ENCODE measurements at places on chromosomes 7 and 10.

- no peak for DNase-seq
Measured at GRCh38 chr10:129101232-129101980, 365.6 kb upstream of the MGMT start.

- DNase-seq, result no peak
Measured at GRCh38 chr7:29249383-29249750, 54.8 kb downstream of the CHN2 start.

GRCh38 chr10:22669163-22669711 lies 45.1 kb downstream of the PIP4K2A start:
- DNase-seq, result peak; percentile 68

DNA sequence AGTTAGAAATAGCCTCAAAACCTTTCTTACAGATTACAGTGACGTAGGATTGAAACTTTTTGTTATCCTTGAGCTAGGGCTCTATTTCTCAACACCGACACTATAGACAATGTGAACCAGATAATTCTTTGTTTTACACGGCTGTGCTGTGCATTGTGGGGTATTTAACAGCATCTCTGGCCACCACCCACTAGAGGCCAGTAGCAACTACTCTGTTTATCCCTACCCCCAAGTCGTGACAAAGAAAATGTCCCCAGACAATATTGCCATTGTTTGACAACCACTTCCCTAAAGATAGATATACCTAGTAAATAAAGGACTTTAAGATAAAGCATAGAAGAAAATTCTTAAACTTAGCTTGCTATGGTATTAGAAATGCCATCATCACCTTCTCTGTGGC lies 359.6 kb downstream of the ARL4A start:
- DNase-seq, result no peak

DNA sequence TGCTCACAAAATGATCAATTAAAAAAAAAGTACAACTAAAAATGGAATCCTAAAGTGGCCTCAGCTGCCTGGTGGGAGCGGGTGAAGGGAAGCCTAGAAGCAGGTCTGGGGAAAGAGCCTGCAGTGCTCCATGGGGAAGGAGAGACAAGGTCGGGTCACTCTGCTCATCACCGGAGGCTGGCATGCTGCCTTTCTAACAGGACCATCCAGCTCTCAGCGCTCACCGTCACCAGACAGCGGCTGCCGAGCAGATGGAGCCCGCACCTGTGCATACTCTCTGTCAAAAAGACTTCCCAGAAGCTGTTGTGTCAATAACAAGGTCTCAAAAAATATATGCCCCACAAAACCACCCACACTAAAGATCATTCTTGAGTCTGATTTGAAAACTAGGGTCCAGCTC lies 112.8 kb downstream of the BAMBI start:
- DNase-seq, result no peak

GRCh38 chr10:128062881-128063563 lies 63.2 kb downstream of the MKI67 start:
- DNase-seq, result peak; percentile 81

DNA sequence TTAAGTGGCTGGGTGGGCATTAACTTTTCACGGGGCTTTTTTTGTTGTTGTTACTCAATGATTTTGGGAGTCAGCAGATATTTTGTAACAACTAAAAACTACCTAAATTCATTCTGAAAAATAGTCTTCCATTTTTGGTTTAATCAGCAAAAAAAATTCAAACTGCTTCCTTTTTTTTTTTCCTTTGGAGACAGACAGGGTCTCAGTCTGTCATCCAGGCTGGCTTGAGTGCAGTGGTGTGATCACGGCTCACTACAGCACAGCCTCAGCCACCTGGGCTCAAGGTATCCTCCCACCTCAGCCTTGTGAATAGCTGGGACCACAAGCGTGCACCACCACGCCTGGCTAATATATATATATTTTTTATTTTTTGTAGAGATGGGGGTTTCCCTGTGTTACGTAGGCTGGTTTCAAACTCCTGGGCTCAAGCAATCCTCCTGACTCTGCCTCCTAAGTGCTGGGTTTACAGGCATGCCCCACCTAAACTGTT lies 36.5 kb downstream of the SKIDA1 start:
- no peak for DNase-seq

DNA sequence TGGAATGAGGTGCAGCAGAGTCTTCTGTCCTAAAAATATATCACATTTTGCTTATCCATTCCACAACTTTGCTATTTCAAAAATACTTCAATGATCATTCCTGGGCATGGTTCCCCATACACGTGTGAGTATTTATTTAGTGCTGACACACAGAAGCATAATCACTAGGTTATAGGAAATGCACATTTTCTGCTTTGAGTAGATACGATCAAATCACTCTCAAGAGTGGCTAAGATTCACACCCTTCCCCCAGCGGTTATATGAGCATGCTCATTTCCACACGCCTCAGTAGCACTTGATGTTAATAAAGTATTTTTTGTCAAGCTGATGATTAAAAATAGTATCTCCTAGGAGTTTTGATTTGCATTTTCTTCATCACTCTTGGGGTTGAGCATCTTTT lies 93.5 kb upstream of the LRRC4 start:
- peak; percentile 29 for DNase-seq

DNA sequence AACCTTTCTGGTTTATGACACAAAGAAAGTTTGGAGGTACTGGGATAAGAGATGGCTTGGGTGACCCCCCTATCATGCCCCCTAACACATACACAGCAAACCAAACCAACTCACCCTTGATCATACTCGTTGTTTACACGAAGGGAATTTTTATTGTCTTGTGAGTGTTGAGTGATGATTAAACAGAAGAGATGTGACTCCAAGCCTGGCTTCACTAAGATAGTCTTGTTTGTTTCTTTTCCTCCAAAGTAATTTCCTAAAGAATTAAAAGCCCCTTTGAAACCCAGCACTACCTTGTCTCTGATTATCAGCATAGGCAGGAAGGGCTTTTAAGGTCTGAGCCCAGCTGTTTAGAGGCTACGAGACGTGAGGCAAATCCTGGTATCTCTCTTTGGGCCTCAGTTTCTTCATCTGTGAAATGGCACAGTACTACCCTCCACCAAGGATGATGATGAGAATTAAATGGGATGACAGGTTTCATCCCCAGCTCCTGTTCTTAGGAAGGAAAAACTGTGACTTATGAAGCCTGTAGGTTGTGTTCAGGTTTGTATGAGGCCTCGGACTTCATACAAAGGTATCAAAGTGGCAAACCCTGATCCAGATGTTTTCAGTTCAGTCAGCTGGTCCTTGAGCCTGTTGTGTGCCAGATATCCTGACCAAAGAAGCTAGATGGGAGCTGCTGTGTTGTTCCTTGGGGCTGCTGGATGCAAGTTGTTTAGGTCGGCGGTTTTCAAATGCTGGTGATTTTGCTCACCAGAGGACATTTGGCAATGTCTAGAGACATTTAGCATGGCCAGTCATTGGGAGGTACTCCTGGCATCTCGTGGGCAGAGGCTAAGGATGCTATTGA lies 51.8 kb downstream of the TCF7L2 start:
- DNase-seq, result no peak

DNA sequence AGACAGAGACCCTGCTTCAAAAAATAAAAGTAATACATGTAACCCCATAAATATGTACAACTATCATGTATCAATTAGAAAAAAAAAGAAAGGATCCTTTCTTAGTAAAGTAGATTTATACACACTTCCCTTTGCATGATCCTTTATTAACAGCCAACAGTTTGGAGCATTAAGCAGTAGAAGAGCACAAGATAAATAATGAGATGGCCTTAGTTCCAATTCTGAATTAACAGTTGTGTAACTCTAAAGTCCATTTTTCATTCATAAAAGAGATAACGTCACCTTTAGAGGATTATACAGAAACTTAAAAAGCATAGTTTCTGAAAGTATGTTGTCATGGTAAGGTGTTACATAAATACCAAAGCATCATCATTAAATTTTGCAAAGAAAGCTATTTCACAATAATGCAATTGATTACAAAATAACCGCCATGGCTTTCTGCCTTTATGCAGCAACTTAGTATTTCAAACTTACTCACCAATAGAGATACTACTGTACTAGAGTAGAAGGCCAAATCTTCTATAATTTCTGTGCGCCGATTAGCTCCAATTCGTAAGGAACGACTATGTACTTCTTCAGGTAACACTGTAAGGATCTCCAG lies 40.3 kb downstream of the TNPO3 start:
- DNase-seq, result no peak

GRCh38 chr7:146773506-146773905 lies 656.9 kb downstream of the CNTNAP2 start:
- no peak for DNase-seq

- no peak for DNase-seq
Measured at GRCh38 chr7:95011146-95011928, 103.9 kb downstream of the PPP1R9A start.

- no peak for DNase-seq
Measured at GRCh38 chr7:152565731-152566130, 110.2 kb downstream of the XRCC2 start.

GRCh38 chr7:100191775-100192174 lies 14.1 kb downstream of the STAG3 start:
- DNase-seq, result no peak

DNA sequence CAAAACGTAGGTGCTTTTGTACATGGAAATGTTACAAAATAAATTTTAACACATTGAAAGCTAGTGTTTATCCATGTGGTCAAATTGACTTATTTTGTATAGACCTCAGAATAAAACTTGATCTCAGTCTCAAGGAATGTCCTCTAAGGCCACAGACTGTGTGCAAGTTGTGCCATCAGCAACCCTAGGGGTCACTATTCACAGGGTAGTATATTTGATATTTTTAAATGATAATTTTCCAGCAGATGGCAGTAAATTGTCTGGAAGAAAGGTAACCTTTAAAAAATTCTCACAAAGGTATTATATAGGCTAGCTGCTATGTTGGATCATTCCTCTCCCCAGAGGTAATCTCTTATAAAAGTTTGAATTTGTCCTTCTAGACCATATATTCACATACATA lies 12.9 kb upstream of the SNX10 start:
- no peak for DNase-seq

DNA sequence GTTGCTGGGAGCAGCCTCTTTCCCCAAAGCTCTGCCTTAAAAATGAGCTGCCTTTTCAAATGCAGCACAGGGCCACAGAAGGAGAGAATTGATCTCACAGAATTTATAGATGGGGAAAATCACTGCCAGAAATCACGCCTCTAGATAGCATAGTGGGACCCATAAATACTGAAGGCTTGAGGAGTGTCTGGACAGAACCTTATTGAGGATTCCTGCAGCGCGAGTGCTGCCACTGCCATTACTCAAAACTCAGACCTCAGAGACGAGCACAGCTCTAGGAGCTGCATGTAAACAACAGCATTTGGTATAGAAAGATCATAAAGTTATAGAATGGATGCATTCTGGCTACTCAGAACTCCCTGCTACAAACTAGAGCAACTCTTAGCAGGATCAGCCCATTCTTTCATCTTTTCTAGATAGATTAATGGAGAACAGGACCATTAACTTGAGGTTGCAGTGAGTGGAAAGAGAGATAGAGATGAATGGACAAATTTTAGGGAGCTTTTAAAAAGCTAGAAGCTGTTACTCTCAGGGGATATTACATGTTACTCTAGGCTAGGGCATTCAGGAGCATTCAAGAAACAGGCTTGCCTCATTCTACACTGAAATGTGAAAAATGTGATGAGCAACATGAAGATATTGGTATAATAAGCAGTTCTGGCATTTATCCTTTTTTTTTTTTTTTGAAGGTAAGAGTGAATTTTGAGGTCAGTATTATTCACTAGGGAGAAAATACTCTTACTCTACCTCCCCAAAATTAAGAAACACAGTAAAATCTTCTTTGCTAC lies 267.2 kb upstream of the SLC26A5 start:
- no peak for DNase-seq

DNA sequence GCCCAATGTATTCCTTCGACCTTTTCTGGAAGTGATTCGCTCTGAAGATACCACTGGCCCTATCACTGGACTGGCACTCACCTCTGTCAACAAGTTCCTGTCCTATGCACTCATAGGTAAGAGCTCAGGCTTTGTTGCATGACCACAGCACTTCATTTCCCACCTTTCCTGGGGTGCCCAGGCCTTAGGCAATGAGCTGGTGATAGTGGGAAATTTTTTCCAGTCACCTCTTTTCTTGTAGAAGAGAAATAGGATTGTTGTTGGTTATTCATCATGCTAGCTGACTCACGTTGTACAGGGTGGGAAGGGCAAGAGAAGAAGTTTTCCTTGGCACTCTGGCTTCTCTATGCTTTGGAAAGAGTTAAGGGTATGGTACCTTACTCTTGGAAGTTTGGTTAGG lies 51.4 kb upstream of the NFKB2 start:
- DNase-seq, result no peak

DNA sequence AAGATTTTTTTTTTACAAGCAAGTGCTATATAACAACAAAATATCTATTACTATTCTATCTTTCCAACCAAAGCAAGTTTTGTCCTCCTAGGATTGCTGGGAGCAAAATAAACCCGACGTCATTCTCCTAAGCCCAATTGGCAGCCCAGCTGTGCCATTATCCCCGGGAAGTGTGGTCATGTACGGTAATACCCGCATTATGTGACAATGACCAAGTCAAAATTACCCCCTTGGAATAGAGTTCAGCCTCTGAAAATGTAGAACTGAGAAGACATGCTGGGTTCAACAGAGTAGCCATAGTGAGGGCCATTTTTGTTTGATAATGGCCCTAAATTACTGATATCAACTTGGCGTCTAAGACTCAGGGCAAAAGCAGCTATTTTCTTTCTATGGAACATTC lies 215.5 kb downstream of the LRRTM3 start:
- DNase-seq, result no peak

DNA sequence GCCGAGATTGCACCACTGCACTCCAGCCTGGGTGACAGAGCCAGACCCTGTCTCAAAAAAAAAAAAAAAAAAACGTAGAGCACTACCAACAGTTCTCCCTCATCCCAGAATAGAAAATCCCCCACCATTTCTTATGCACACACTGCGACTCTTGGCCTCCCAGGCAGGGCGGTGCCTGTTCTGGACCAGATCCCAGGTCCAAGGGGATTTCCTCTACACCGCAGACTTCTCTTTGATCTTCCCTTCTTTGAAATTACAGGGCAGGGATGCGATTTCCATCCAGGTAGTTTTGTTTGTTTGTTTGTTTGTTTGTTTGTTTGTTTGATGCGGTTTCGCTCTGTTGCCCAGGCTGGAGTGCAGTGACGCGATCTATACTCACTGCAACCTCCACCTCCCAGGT lies 91.8 kb downstream of the SEPTIN14 start:
- DNase-seq, result no peak

DNA sequence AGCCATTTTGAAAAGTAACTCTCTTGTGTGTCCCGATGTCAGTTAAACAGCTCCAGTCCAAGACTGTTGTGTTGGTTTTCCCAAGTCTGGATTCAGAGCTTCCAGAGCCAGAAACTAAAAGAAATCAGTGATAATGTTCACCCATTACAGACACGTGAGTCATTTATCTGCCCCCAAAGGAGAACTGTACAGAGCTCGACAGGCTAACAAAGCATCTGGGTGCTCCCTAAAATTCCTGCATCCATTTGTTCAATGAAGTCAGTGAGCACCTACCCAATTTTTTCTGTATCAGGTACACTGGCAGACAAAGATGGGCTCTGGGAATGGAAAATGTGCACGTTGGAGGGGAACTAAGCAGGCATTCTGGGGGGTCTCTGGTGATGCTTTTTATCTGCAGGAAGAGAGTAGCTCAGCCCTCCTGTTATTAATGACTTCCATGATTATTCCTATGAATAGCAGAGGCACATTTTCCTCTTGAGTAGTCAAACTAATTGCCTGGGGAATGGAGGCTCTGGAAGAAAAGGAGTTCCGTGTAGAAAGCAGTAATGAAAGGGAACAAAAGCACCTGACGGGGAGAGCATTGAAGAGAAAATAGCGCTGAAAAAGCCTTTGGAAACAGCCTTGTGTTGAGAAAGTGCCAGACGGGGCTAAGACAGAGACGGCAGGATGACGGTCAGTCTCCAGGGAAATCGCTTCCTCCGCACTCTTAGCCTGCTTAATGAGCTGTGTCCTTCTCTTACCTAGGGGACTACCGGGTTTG lies 75.3 kb downstream of the GAD2 start:
- no peak for DNase-seq

GRCh38 chr7:25798344-25798743 lies 353.7 kb upstream of the NFE2L3 start:
- DNase-seq, result no peak
